ENCODE measurements at places on chromosomes 1 and 21. TPM values are rescaled to one million over a fixed set of nuclear protein-coding genes. Genes with fewer than 3 reads are reported as not detected.

Gene LEPROT
- polyA plus RNA-seq, result 173 TPM

Gene CRNN
- not detected for polyA plus RNA-seq

Gene OR2G6
- polyA plus RNA-seq, result not detected

Gene C8B
- polyA plus RNA-seq, result not detected

Gene MYBPH
- 0.23 TPM for polyA plus RNA-seq

Gene APCS
- polyA plus RNA-seq, result not detected

Gene BARHL2
- not detected for polyA plus RNA-seq

Gene SPATA46
- 0.90 TPM for polyA plus RNA-seq

Gene TMEM63A
- polyA plus RNA-seq, result 94.4 TPM

Gene FCRL5
- polyA plus RNA-seq, result 0.23 TPM

Gene REN
- 71.1 TPM for polyA plus RNA-seq

Gene PCAT6
- polyA plus RNA-seq, result 3.8 TPM

Gene TAL1
- 5.5 TPM for polyA plus RNA-seq

Gene RGS7
- polyA plus RNA-seq, result 5.2 TPM

Gene PCBP3
- polyA plus RNA-seq, result 1.7 TPM

Gene MYOM3
- 18.5 TPM for polyA plus RNA-seq

Gene DIRAS3
- polyA plus RNA-seq, result 4.0 TPM

Gene SLC6A9
- 8.0 TPM for polyA plus RNA-seq

Gene PAX7
- 0.03 TPM for polyA plus RNA-seq

Gene MPL
- 0.78 TPM for polyA plus RNA-seq

Gene RAB25
- 67.0 TPM for polyA plus RNA-seq

Gene KRTAP13-2
- polyA plus RNA-seq, result not detected

Gene FNDC10
- 3.2 TPM for polyA plus RNA-seq

Gene FAM151A
- 38.1 TPM for polyA plus RNA-seq

Gene DSTYK
- 19.6 TPM for polyA plus RNA-seq

Gene AGMAT
- polyA plus RNA-seq, result 35.6 TPM

Gene A3GALT2
- 0.48 TPM for polyA plus RNA-seq

Gene THEM5
- 1.5 TPM for polyA plus RNA-seq

Gene B3GALT5
- 1.2 TPM for polyA plus RNA-seq

Gene MX2
- polyA plus RNA-seq, result 2.4 TPM

Gene TINAGL1
- polyA plus RNA-seq, result 54.1 TPM

Gene NPHS2
- polyA plus RNA-seq, result 462 TPM

Gene AMY1A
- not detected for polyA plus RNA-seq

Gene MT1HL1
- not detected for polyA plus RNA-seq

Gene TEX38
- 0.24 TPM for polyA plus RNA-seq

Gene TMEM82
- polyA plus RNA-seq, result 4.1 TPM

Gene ARHGEF16
- polyA plus RNA-seq, result 18.3 TPM

Gene RNF11
- polyA plus RNA-seq, result 124 TPM

Gene MAN1C1
- polyA plus RNA-seq, result 18.0 TPM

Gene PDC
- polyA plus RNA-seq, result 0.11 TPM

Gene ARHGAP29
- 92.2 TPM for polyA plus RNA-seq

Gene AGT
- polyA plus RNA-seq, result 41.2 TPM

Gene ASAP3
- polyA plus RNA-seq, result 34.8 TPM

Gene LINGO4
- 0.03 TPM for polyA plus RNA-seq

Gene BRINP2
- polyA plus RNA-seq, result 0.20 TPM

Gene GBP7
- 0.13 TPM for polyA plus RNA-seq

Gene SLC2A1
- polyA plus RNA-seq, result 38.9 TPM

Gene CFH
- 21.9 TPM for polyA plus RNA-seq

Gene HSD3B1
- 0.82 TPM for polyA plus RNA-seq

Gene HES3
- not detected for polyA plus RNA-seq

Gene PPFIA4
- 14.9 TPM for polyA plus RNA-seq

Gene LRRC8D
- polyA plus RNA-seq, result 34.8 TPM

Gene RNU1-4
- polyA plus RNA-seq, result 1.5 TPM
